Endodermal cell (in vitro differentiated cells): ENCODE measurements at places on chromosomes 3 and 15. TPM values are rescaled to one million over a fixed set of nuclear protein-coding genes. Genes with fewer than 3 reads are reported as not detected.

DNA sequence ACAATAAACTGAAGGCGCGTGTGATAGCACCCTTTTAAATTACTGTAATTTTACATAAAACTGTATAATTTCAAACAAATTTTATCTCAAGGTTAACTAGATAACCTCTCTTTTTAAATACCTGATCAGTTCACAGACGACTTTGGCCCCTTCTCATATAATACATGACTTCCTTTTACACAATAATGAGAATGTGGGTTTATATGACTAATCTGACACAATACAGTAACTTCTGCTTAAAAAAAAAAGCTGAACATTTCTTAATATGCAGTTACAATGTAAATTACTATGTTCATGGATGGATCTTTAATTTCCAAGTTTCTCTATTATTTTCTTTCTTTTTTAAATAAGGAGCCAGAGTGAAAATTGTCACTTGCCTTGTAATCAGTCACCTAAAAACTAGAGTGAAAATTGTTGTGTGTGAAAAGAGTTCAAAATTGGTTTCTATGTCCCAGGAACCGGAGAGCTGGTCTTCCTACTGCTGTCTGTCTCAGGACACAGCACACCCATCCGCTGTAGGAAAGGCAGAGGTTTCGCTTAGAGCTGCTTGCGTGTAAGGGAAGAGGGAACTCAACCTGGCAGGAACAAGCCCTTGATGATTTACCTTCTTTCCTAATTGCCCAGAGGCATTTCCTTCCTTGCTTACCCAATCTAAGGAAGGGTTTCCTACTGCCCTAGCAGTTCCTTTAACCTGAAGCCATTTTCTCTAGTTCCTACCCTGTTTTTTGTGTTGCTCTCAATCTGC is 33.3 kb downstream of the PLD1 start:
- DNase-seq, result no peak

DNA sequence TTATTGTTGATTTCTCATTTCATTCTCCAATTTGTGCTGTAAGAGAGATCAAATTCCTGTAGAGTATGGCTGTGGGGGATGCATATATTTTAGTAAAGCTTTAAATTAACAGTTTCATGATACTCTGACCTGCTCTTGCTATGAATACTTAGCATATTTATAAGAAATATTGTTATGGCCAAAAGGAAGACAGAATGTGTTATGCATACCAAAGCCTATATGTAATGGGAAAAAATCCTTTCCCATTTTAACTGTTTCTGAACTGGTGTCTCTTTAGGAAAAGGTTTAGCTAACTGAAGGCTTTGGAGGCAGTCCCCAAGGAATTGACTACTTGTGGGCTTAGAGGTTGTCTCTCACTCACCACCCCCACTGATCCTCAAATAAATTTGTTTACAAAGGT is 59.2 kb downstream of the CADPS start:
- no peak for DNase-seq

DNA sequence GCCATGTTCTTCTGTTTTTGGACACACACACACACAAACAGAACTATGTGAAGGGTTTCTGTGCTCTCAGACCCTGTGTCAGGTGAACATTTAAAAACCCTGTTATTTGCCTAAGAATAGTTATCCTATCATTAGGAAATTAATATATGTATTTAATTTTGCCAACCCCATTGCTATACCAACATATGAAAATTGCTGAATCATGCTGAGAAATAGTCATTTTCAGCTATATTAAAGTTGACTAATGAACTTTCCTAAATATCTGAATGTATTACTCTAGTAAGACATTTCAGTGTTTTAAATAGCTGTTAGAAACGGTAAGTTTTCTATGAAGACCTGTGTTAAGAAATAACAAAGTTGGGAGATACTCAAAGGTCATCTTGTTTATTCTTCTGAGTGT is 596.9 kb upstream of the GRM7 start:
- no peak for DNase-seq

GRCh38 chr3:50297896-50298725 is 1.1 kb downstream of the HYAL3 start:
- peak; percentile 54 for DNase-seq

DNA sequence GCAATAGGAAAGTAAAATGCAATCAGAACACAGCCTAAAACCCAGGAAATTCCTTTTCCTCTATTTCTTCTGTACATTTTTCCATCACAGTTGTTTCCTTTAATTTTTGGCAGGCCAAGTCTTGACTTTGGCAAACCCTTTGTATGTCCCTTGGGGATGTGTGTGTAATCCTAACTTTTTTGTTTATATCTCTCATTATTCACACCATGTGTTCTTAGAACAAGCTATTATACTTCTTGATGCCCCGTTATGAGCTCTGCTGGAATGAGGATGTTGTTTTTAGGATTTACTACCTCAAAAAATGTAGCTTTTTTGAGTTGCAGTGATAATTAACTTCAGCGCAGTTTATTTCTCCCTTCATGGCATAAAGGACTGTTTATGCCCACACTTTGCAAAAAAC is 123.4 kb downstream of the ABI3BP start:
- no peak for DNase-seq

DNA sequence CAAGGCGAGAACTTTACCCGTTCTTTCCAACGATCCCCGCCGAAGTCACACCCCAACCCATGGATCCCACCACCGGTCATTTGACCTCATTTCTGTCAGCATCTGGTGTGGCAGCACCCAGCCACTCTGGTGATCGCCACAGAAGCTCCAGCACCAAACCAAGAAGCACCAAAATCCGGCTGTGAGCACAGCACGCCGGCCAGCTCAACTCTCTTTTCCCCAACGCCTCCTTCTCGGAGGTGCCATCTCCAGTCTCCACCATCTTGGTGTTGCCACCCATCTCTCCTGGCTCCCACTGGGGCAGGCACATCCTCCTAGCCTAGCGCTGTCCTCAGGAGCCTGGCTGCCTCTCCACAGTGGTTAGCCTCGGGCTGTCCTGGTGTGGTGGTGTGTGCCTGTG is 6.5 kb downstream of the MUC4 start:
- peak; percentile 46 for DNase-seq

DNA sequence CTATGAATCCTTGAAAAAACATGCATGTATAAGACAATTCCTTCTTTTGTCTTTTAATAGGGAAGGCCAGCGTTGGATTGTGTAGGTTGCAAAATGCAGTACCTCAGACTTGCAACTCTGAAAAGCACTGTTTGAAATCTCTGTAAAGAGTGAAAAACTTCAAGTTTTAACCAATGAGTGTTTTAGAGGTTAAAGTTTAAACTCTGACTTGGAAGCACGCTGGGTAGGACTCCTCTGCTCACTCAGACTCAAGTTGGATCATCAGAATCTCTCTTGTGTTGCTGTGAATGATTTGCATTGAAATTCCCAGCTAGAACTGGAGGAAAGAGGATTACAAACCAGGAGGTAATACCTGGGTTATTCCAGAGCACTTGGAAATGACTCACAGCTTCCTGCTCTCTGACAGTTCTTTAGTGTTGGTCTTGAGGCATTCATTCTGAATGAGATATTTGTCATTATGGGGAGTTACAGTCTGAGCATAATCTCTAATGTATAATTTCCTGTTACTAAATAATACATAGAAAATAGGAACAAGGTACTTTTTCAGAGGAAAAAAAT is 49.1 kb downstream of the PLS1 start:
- no peak for DNase-seq

DNA sequence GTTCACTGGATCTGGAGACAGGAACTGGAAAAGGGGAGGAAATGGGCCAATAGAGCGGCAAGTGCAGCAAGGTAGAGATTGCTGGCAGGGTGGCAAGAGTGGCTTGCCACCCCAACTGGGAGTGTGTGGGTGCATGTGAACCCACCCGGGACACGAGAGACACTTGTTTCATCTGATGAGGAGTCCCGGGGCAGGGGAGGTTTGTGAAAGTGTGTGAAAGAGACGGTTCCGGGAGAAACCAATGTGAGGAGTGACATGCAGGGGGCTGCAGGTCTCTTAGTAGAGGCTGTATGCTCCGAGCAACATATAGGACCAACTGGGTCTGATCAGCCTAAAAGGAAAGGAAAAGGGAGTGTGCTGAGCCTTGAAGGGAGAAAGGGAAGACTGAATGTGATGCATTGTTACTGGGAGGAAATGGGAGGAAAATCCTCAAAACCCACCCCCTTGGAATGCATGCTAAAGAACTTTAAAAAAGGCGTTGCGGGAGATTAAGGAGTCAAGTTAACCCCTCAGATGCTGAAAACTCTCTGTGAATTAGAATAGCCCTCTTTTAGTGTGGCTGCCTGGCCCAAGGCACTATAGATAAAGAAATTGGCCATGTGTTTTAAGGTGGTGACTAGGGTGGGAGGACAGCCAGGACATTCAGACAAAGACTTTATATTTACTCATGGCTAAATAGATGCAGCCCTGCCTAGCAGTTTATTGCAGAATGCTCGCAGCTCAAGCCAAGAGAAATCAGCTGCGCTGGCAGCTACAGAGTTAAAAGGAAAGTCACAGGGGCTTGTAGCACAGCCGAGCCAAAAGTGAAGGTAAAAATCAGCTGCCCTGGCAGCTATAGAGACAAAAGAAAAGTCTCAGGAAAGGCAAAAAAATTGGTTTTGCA is 9.1 kb upstream of the SLC9C1 start:
- DNase-seq, result peak; percentile 81

DNA sequence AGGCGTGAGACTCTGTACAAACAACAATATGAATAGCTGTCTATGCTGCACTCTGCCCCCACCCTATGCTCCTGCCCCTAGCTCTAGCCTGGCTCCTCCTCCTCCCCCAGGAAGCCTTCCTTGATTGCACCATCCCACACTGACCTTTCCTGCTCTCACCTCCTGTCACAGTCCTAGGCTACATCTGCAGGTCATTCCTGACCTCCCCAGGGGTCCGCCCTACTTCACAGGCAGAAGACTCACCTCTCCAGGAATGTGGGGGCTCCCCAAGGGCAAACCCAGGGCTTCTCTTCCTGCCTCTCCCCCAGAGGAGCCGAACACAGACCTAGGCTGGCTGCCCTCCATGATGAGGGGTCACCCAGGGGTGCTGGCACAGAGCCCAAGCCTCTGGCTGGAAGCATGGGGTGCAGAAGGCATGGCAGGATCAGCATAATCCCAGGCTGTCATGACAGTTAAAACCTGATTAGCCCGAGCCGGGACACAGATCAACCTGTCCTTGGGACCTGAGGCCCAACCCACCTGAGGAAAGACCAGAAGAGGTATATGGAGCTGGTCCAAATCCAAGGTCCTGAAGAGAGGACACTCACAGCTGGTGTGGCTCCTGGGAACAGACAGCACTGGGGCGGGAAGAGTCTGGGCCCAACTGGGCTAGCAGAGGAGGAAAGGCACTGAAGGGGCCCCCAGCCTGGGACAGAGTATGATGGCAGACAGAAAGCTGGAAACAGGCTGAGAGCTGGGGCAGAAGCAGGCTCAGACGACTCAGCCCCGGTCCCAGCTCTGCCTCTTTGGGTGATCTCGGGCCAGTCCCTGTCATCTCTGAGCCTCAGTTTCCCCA is 5.9 kb downstream of the SEMA7A start:
- DNase-seq, result peak; percentile 63

- DNase-seq, result peak; percentile 66
Measured at GRCh38 chr3:14113965-14114635, 10.6 kb downstream of the CHCHD4 start.

DNA sequence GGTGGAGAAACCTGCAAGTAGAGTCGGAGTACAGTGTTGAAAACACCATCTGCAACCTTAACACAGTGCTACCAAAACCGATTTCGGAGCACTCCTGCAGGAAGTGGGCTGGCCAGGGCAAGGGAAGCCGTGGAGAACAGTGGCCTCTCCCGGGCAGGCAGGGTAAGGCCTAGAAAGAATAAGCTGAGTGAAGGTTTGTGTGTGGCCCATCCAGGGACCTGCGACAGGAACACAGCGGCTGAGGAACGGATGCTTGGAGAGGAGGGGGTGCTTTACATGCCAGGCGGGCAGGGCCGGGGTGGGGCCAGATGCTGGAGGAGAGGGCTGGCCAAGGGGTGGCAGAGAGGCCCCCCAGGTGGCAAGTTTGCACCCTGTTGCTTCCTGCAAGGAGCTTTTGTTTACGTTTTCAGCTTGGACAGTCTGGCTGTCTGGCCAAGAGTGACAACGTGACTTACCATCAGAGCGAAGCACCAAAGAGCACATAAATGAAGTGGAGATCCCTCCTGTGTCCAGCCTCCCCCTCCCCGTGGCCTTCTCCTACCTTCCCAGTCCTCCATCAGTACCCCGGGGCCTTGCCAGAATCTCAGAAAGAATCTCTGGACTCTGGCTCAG is 156.5 kb downstream of the PGPEP1L start:
- DNase-seq, result peak; percentile 93

DNA sequence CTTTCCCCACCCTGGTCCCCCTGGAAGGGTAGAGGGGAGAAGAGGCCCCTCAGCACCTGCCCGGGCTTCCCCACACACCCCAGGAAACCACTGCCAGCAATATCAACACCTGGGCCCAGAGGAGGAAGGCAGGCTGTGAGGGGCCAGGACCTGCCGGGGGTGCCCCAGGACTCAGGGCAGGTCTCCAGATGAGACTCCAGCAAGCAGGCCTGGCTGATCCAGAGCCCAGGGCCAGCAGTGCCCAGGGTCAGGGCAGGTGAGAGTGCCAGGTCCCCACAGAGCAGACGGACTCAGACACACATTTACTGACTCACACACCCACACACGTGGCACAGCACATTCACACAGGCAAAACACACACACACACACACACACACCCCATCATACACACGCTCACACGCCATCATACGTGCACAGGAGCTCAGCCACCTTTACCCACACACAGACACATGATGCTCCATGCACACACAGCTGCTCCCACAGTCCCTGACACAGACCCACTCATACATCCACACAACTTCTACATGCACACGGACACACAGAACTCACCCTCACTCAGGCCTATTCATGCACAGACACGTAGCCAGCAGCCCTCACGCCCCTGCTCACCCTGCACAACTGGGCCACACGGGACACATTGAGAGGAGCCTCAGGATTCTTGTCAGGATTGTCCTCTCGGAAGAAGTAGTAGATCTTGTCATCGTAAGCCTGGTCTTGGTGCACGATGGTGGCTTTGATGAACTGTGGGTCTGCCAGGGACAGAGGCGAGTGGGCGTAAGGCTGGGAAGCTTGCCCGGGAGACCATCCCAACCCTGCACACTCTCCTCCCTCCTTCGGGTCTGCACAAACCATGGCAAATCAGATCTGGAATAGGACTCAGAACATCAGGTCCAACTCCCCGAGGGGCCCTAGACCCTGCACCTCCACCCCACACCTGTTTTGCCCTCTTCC is 17.5 kb downstream of the SEMA7A start:
- DNase-seq, result no peak

- DNase-seq, result no peak
Measured at GRCh38 chr15:72995849-72996248, 56.4 kb upstream of the NEO1 start.

DNA sequence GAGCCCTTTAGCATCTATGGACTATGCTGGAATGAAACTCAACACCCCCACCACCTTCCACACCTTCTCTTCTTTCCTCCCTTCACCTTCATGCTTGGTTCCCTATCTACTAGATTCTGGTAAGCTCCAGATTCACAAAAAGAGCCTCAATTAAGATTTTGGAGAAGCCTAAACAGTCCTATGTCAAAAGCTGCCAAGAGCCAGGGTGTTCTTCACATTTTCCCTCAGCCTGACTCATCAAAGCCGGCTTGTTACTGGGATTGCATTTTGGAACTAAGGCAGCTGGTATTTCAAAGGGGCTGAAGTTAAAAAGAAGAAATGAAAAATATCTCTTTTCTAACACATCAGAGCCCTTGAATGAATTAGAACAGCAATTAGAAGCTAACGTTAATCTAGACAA is 247.7 kb downstream of the MYRIP start:
- DNase-seq, result no peak

- no peak for DNase-seq
Measured at GRCh38 chr3:47225310-47225906, 57.2 kb downstream of the KIF9 start.

Gene PP2D1
- total RNA-seq, result not detected in 3 replicates

Gene LRTM1
- not detected in 2 replicates for total RNA-seq

Gene ALG3
- 40.4 and 42.5 TPM in 2 replicates for total RNA-seq

Gene EFCC1
- 0.23 and 0.31 TPM in 2 replicates for total RNA-seq

Gene DNAJB8
- total RNA-seq, result not detected in 2 replicates

Gene TRIM71
- total RNA-seq, result 99.1 to 162 TPM (median 154 TPM) in 3 replicates
